ENCODE measurements at places on chromosomes 11 and 22. TPM values are rescaled to one million over a fixed set of nuclear protein-coding genes. Genes with fewer than 3 reads are reported as not detected.

Gene CXCR5
- total RNA-seq: 0.07 TPM

Gene MYBPC3
- total RNA-seq: 0.10 TPM

Gene LSP1
- 1.8 TPM for total RNA-seq

Gene CLMP
- total RNA-seq: 24.7 TPM

Gene INS
- total RNA-seq: not detected

Gene CELSR1
- total RNA-seq: 26.5 TPM

Gene HTR3A
- total RNA-seq: not detected

Gene RFPL3
- not detected for total RNA-seq

Gene ELFN2
- total RNA-seq: 9.0 TPM

Gene RCN1
- total RNA-seq: 183 TPM

Gene COMT
- total RNA-seq: 142 TPM

Gene KDM2A
- 45.7 TPM for total RNA-seq

Gene PI4KA
- total RNA-seq: 23.4 TPM

Gene TPH1
- total RNA-seq: not detected

Gene OR8D4
- not detected for total RNA-seq

Gene CRKL
- 24.6 TPM for total RNA-seq

Gene ATP6V1E1
- total RNA-seq: 110 TPM

Gene OR51B4
- not detected for total RNA-seq

Gene GLB1L2
- total RNA-seq: 2.1 TPM

Gene OR51B5
- total RNA-seq: not detected

Gene OR51I1
- total RNA-seq: not detected

Gene KRTAP5-1
- not detected for total RNA-seq

Gene KIRREL3
- 10.4 TPM for total RNA-seq

Gene SAA2
- not detected for total RNA-seq

Gene GAS2L1
- 26.4 TPM for total RNA-seq

Gene PKNOX2
- total RNA-seq: not detected

Gene CD3D
- total RNA-seq: not detected

Gene CFAP300
- total RNA-seq: 6.5 TPM

Gene MS4A3
- not detected for total RNA-seq

Data from A549 treated with DMSO at 1 μM for 4 hours (cell line).